ENCODE measurements at places on chromosomes 11 and 22.

GRCh38 chr11:117690484-117691217, 106.4 kb downstream of the DSCAML1 start:
- no peak for DNase-seq

- no peak for DNase-seq
Measured at GRCh38 chr11:111871693-111872161, 346 bp upstream of the ALG9 start.

GRCh38 chr11:120129570-120129969, 8.3 kb downstream of the TRIM29 start:
- no peak for DNase-seq

DNA sequence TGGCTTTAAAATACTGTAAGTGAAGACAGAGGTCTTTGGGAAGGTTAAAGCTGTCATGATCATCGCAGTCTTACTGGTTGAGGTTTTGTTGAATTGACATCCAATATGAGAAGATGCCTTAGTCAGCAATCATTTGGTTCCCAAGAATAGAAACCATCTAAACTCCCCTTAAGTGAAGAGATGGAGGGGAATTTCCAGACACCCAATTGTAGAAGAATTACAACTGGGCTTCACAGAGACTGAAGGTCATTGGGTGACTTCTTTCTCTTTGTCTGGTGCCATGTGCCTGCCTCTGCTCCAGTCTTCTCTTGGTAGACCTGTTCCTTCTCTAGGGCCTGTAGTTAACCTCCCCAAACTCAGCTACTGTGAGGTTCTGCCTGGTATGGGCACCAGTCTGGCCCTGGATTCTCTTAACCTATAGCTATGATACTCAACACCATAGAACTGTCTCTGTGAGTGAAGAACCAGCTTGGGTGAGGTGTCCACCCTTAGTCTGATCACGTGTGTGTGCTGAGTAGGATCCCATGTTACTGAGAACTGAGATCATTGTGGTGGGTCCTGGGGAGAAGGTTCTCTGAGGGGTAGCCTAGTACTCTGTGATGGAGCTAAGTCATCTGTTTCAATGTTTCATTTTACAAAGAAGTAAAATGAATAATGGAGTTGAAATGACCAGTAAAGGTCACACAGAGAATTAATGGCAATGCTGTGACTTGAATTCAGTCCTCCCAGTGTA, 182.5 kb downstream of the CSNK2A3 start:
- no peak for DNase-seq

DNA sequence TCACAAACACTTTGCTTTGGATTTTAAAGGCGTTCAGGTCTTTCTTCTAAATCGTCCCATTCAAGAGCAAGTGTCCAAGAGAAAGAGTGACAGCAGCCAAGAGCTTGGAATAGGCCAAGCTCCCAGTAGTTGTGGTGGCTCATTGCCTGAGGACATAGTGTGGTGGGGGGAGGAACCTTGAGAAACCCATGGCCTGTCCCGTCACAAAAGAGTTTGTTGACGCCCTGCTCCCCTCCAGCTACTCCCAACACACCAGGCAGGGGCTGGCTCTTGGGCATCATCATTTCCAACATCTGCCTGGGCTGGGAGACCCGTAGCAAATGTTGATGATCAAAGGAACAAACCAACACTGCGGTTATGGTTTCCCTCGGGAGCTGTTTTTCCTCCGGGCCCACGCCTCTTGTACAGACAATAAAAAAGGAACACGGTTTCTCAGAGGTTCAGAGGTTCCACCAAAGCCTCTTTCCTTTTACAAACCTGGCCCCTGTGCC, 20.8 kb downstream of the FADS3 start:
- no peak for DNase-seq

DNA sequence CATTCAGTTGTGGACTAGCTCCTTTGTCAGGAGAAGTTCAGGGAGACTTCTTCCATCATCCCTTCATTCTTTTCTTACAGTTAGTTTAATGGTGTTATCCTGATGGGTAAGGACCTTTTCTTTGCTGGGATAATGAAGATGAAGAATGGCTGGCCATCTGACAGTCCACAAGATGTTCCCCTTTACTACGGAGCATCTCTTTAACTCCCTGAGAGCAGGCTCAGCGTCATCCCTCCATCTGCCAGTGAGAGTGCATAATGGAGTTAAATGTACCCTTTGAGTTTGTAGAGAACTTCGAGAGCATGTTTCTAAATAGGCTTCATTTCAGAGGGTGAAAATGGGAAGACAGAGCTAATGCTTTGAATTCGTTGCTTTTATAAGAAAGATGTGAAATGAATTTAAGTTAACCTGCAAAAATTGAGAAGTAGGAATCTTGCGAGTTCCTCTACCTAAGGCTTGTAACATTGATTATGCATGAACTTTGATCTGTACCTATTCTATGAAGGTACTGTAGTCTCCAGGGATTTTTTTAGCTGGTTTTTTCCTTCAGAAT, 1.7 kb downstream of the EP300 start:
- DNase-seq: no peak

- DNase-seq: no peak
Measured at GRCh38 chr11:20634781-20635180, 34.6 kb upstream of the NELL1 start.

GRCh38 chr11:45180179-45180847, 33.9 kb downstream of the PRDM11 start:
- DNase-seq: no peak

DNA sequence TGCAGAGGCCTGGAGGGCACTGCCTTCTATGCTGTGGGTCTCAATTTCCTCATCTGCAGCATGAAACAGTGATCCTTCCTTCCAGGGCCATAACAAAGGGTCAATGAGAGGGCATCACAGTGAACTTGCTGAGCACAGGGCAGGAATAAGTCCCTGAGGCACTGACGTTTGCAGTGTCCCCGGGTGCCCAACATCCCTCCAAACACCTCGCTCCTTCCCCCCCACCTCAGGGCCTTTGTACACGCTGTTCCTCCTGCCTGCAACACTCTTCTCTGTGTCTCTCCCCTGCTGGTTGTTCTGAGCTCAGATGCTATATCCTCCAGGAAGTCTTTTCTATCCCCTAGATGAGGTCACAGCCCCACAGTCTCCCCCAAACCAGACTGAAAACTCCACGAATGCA, 59.7 kb upstream of the TCF20 start:
- DNase-seq: no peak

- no peak for DNase-seq
Measured at GRCh38 chr11:19079643-19080440, 19.3 kb upstream of the MRGPRX2 start.

Measured in stimulated activated CD8-positive, alpha-beta memory T cell treated with anti-CD3 and anti-CD28 coated beads, Interleukin-2, amount 100 ng/mL, for 48 hours (primary cell).